GM20000 (cell line): ENCODE measurements at places on chromosomes 7 and 10.

DNA sequence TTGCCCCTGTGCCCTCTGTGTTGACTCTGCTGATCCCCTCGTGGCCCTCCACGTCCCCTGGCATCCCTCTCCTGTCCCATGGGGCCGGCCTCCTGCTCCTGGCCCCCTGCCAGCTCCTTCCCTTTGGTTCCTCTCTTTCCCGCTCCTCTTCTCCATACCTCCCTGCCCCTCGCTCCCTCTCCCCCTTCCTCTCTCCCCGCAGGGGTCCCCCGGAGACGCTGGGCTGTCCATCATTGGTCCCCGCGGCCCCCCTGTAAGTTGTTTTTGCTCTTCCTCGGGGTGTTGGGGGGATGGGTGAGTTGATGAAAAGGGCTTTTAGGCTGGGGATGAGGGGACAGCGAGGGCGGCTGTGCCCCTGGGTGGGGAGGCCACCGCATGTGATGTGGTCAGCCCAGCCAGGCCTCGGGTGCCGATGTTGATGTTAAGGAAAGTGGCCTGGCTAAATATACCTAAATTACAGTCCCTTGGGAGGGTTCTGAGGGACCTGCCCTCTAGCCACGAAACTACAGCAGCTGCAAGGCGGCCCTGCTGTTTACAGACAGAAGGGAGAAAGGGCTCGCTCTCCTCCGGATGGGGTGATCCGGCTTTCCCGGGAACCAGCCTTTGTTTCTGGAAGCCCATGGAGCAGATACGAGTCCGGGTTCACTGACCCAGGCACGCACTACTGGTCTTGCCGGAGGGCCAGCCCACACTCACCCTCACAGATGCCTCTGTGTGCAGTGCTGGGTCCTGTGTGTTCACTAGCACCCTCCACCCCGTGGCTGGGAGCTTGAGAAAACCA, 78.8 kb downstream of the COL13A1 start:
- no peak for DNase-seq

- peak; percentile 84 for DNase-seq
These were observed at the start of gene ZNF503 for GRCh38 chr10:75401569-75402485. Gene ZNF503 (minus strand): TSS chr10:75401764. CDS start chr10:75401419, 345 bp downstream.

DNA sequence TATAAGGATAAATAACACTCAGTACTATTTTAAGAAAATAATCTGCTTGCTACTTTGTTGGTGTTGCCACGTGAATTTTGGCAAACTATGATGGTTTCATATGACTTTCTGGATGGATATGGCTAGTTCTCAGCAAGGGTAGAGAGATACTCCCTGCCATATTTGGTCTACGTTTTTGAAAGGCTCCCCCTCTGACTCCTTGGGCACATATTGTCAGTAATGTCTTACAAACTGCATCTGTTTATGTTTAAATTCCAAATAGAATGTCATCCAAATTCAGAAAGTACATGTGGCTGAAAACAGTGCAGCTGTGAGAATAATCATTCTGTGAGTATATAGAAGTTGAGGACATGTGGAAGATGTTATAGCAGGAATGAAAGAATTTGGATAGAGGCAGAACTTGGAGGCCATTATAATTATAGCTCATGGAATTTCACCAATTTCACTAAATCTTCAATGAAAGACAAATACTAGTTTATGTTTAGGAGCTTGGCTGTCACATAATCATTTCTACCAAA, 107.8 kb downstream of the SRI start:
- no peak for DNase-seq

- DNase-seq = no peak
These were observed 213.2 kb upstream of the HPS1 start for GRCh38 chr10:98659951-98660350.

- no peak for DNase-seq
These were observed 5.3 kb downstream of the MEOX2 start for GRCh38 chr7:15681186-15681585.

GRCh38 chr10:94489976-94490788, 55.4 kb upstream of the HELLS start:
- no peak for DNase-seq

- DNase-seq = no peak
These were observed 124.4 kb downstream of the PIP4K2A start for GRCh38 chr10:22589851-22590514.

DNA sequence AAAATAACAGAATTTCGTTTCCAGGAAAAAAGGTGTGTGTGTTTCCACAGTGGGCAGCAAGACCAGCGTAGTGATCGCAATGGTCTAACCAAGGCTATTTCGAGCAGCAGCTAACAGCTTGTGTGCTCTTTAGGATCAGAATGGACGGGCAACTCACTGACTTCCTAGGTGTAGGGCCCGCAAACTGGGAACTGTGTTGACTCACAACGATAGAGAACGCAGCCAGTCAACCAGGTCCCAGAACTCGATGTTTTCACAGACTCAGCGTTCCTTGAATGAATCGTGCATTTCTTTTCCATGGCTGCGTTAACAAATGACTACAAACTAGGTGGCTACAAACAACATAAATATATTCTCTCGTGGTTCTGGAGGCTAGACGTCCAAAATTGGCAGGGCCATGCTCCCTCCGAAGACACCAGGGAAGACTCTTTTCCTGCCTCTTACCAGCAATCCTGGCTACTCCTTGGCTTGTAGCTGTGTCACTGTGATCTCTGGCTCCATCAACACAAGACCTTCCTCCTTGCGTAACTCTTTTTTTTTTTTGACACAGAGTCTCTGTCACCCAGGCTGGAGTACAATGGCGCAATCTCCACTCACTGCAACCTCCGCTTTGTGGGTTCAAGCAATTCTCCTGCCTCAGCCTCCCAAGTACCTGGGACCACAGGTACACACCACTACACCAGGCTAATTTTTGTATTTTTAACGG, 39.1 kb downstream of the PODXL start:
- DNase-seq = no peak

DNA sequence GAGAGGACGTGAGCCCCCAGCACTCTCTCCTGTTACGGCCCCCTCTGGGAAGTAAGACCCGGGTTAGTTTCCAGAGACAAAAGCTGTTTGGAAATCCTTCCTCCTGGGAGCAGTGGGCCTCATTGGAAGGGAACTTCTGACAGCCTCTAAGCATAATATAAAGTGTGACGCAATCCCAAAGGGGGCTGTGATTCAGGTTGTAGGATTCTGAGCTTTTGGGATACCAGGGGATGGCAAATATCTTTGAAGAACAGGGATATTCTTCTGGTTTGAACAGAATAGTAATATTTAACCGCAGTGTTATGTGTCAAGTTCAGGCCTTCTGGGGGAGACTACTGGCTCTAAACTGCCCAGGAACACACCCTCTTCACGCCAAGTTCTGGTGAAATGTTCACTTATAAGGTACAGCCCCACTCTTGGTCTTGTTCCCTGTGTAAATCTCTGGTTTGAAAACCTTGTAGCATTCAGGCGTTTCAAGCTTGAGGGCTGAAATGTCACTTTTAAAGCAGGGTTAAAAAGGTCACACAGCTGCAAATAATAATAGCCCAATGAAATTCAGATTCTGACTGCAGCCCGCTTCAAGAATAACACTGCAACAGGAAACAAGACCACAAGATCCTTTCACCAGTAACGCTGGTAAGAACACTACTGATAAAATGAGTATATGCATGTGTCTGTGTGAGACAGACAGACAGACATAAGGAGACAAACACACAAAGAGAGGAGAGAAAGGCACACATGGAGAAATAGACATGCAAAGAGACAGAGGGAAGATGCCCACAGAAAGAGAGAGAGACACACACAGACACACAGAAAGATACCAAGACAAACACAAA, 69.0 kb downstream of the CREB5 start:
- DNase-seq = peak; percentile 32

DNA sequence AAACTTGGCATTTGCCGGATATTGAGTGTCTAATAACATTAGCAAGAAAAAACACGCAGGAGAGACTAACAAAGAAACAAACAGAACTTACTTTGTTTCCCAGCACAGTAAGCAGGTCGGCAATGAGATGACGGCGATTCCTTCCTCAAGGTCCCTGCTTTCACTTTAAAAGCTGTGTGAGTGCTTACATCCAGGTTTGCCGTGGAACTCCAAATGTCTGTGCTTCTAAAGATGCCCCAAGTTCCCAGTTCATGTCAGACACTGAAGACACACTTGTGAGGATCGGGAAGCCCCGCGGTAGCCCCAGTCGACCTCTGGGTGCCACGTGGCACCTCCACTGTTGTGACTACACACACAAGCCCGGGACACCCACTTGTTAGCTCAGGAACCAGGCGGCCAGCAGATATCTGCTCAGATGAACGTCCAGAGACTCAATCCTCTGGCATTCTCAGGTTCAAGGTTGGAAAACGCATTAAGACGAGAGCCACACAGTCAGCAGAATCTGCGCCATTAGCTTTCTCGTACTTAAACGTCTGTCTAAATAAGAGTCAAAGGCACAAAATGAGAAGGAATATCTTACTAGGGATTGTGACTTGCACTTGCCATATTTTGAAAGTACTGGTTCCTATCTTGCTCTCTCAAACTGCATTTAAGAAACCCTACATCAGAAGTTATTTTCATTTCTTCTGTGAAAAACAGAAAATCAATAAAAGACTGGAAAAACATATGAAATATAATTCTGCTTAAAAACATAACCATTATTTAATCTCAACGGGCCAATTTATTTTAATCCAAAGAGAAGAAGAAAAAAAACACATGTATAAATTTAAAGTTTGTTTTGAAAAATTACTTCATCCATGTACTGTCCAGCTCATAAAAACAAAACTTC, 207.6 kb upstream of the KLF14 start:
- DNase-seq = no peak

- no peak for DNase-seq
These were observed 201.8 kb upstream of the PPP2R2D start for GRCh38 chr10:131698986-131699385.

GRCh38 chr7:75567948-75568595, 76.0 kb downstream of the SPDYE5 start:
- no peak for DNase-seq

DNA sequence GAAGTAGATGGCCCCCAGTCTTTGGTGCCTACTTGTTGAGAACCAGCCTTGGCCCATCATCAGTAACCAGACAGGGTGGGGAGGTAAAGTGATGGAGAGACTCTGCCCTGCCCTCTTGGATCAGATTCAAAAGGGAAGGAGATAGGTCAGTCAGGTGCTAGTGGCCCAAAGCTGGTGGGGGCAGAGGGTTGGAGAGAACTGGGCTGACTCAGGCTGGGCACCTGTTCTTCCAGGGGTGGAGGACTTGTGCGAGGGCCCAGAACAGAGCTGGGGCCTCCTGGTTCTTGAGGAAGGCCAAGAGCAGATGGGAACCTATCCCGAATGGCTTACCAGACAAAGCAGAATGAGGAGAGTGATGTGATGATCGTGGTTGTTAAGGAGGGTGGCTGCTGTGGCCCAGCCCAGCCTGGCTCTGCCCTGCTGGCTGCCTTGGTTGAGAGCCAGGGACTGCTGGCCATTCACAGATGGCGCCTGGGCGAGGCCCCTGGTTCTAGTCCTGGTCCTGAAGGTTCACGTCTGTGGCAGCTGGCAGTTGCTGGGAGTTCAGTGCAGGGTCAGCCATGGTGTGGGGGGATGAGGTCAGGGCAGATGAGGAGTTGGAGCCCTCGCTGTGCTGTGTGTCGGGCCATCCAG, 36.6 kb downstream of the PALD1 start:
- DNase-seq = no peak

DNA sequence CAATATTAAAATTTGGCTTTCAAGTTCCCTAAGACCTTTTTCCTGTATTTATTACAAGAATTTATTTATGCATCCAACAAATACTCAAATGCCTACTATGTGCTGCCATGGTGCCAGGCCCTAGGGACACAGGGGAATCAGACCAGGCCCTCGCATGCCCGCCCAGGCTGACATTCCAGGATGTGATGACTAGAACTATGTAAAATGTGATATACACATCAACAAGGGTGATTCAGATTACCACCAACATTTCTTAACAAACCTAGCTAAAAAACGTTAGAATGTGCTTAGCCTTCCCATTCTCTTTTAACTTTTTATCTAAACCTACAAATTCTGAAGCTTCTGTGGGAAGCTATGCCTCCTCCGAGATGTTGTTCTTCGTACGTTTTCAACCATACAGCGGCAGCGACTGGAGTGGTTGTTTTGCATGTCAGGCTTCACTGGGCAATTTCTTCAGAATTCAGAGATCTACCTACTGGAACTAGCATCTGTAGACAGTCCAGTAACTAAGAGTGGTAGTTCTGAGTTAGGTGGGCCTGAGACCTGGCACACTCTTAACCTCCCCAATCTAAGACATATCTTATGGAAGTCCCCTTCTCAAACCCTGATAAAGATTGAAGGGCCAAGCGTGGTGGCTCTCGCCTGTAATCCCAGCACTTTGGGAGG, 22.1 kb downstream of the GNA12 start:
- DNase-seq = peak; percentile 44

DNA sequence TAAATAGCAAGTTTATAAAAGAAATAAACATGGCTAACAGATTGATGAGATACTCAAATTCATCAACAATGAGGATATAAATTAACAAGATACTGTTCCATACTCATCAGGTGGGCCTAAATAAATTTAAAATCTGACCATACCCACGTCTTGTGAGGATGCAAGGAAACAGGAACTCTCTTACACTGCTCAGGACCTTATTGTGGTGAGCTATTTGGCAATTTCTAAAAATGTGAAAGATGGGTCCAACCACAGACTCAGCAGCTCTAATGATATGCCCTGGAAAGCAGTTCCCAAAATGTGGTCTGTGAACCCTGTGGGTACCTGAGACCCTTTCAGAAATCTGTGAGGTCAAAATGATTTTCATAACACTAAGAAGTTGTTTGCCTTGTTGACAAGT, 21.5 kb downstream of the RPP38 start:
- DNase-seq = no peak

DNA sequence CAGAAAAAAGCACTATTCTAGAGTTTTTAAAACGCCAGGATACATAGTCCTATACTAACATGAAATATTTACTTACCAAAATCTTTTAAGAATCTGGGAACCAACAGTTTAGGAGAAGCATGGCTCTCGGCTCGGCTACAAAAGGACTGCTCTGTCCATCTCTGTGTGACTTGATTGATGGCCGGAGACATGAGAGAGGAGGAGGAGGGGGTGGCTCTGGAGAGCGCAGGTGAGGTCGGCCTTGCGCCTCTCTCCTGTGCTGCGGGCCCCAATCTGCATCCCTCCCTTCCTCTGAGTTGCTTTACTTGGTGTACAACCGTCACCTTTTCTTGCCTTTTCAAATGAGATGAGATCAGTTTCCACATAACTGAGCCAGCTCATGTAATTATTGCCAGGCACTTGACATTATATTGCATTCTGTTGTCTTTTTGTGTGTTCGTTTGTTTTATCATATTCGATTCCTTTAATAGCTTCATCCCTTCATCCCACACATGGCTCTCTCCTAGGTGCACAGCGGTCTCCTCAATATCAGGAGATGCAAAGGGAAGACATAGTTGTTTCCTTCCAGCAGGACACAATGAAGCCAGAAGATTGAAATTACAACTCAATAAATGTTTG, 87.8 kb upstream of the KLF6 start:
- no peak for DNase-seq

GRCh38 chr10:4307910-4308309, 518.1 kb upstream of the AKR1E2 start:
- no peak for DNase-seq
